ENCODE measurements at places on chromosomes 12 and 14.

DNA sequence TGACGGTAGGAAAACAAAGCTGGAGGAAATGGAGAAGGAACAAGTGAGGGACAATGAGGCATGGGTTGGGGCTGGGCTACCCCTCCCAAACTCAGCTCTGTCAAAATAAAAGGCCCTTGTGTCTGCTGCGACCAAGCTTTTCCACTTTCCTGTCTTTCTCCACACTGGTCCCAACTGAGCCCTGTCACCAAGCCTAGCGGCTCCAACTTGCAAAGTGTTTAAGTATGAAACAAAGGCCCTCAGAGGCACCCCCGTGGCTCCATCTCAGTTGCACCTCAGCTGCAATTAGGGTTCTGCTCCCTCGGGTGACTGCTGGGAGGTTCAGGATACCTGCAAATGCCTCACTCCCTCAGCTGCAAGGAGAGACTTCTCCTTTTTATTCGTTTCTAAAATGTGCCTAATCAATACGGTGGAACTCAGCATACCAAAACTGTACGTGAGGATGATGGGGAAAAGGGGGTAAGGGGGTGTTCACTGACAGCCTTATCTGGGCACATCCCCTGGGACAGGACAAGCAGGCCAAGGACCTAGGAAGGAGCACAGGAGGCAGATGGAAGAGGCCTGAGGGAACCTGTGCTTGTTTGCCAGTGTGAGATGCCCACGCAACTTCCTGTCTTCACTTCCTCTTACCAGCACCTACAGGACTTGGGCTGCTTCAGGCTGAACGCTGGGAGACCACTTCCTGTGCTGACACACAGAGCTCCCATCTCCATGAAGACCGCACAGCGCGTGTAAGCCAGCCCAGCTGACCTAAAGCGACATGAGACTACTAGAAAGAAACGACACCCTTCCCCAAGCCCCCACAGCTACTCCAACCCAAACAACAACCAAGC is 8.9 kb downstream of the VAMP1 start:
- no peak for DNase-seq

DNA sequence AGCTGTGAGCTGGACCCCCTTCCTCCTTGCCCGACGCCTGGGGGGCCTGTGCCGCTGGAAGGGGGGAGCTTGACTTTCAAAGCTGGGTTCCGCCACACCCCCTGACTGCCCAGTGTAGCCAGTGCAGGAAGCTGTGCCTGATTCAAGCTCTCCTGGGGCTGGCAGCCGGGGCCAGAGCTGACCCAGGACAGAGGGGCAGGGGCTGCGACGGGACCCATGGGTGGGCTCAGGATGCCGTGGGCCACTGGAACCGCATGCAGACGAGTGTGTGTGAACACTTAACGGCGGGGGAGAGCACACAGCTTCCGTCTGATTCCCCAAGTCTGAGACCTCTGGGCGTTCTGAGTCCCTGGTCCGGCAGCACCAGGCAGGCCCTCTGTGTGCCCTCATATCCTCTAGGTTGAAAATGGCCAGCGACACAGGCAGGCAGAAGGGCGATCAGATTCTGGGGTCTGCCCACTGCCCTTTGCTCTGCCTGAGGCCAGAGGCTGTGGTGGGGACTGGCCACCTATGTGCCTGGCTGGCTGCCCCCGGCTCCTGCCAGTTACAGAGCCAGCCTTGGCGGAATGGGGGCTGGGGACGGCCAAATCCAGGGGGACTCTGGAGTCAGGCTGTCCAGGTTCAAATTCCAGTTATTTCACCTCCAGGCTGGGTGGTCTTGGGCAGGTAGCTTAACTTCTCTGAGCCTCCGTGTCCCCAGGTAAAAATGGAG is 54.0 kb downstream of the CYP46A1 start:
- no peak for DNase-seq

DNA sequence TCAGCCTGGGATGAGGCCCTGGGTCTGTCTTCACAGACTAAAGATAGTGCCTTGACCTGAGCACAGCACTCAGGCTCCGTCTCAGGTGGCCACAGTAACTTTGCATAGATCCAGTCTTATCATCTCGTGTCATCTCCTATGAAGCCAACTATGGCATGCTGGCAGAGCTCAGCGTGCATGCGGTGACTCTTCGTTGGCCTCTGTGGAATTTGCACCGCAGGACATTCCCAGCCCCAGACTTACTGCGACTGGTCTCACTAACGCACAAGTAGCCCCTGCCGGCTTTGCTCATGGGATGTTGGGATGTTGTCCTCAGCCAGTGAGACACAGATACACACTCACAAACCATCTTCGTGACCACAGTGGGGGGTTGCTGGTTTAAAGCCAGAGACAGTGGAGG is 199.6 kb downstream of the CHST11 start:
- DNase-seq, result no peak

- DNase-seq, result no peak
Observed at GRCh38 chr12:19130224-19131024, 891 bp downstream of the PLEKHA5 start.

DNA sequence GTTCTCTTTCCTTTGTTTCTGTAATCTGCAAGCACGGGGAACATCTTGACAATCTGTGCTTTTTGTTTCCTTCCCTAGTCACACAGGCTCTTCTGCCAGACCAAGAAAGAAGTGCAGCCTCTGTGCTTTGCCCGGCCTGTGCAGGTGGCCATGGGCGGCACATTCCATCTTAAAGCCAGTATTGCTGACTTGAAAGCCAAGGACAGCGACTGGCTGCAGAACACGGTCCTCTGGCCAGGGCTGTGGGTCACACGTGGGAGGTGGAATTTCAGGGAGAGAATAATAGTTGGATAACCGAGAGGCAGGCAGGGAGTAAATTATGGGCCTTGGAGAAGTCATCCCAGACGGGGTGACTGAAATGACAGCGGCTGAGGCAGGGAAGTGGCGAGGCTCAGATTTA is 24.8 kb downstream of the FNTB start:
- no peak for DNase-seq

DNA sequence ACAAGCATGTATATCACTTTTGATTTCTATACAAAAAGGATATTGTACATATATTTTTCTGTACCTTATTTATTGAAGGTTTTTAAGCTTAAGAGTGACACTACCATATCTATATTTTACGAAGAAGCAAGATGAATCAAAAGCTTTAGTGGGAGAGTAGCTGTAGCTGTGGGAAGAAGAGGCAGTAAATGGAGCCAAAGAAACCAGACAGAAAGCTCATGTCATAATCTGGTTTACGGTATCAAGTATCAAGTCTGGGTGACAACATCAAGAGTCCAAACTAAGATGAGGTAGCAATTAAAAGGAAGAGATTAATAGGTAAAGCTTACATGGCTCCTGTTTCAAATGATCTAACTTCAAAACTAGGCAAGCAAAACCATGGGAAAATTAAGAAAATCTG is 54.8 kb downstream of the CEP83 start:
- DNase-seq, result no peak

DNA sequence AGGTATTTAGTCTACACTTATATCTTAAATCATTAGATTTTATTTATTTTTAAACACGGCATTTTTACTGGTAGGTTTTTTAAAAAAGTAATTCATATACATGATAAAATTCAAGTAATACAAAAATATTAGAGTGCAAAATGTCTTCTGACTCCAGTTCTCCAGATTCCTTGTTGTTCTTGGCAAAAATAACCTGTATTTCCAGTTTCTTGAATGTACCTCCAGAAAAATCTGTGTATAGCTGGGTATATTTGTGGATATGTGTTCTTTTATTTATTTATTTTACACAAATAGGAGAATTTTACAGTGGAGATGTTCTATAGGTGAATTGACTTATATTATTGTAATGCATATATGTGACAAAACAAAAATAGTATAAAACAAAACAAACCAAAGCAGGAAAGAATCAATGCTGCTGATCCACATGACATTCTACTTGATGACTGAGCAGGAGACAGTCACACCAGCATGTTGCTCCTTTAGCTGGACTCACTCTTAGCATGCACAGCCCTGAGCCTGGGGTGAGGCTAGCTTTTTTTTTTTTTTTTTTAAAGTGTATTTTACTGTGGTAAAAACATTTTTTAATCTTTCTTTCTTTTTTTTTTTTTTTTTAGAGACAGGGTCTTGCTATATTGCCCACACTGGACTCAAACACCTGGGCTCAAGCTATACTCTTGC is 42.2 kb upstream of the SLC38A2 start:
- DNase-seq, result no peak

GRCh38 chr12:87756721-87757120 is 272.5 kb downstream of the C12orf50 start:
- no peak for DNase-seq

DNA sequence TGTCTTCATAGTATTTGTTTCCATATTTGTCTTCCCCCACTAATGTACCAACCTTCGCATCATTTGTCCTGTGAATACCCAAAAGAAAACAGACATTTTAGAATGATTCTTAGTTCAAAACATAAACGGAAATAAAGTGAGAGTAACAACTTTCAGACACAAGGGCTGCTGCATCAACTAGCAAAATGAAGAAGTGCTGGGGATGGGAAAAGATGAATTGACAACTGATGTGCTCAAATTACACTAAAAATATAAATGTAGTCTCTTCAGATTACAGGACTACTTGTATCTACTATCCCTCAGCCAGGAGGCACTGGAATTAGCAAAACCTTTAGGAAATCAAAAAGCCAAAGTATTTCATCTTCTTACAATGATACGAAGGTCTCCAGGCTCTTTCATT is 743 bp downstream of the NDUFA12 start:
- DNase-seq, result no peak

DNA sequence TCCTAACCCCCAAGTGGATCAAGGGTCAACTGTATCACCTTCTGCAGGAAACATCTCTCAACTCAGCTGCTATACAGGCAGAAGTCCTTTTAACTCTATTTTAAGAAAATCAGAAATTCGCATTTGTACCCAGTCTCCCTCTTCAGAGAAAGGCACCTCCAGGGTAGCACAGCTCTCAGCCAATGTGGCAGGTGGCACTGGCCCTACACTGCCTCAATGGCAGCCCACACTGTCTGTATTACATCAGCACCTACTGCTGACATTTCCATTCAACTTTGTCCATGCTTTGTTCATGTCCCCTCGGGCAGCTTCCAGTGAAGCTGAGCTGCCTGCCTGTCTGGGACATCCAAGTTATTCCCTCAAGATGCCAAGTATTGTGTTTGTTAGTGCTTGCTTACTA is 8.8 kb downstream of the SPTSSA start:
- no peak for DNase-seq

- no peak for DNase-seq
Observed at GRCh38 chr12:96513681-96514080, 24.3 kb downstream of the CFAP54 start.

DNA sequence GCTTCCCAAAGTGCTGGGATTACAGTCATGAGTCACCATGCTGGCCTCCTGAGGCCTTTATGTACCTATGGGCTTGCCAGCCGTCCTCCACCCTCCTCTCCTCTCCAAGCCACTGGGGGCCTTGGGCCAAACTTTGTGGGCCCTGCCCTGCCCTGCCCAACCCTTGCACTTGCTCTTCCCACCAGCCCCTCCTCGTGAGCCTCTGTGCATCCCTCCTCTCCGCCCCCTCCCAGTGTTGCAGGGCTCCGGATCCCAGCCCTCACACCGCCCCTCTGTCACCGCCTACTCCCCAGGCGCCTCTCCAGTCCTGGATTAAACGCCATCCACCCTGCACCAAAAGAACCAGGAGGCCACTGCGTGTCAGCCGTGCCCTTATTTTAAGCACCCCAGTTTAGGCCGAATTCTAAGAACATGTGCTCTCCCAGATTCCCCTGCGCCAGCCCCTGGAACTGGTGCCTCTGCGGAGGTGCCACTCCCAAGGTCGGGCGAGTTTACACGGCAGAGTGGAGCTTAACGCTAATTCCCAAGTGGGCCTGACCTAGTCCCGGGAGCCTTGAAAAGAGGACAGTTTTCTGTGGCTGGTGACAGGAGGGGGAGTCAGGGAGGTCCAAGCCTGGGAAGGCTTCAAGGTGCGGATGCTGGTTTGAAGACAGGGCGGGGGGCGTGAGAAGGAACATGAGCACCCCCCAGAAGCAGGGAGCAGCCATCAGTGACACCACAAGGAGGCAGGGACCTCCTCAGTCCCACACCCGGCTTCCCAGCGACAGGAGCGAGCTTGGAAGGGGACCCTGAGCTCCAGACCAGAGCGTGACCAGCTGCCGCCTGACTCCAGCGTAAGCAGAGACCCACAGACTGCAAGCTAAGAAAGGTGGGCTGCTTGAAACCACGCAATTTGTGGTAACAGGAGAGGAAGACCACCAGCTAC is 21.2 kb upstream of the CDCA4 start:
- no peak for DNase-seq

GRCh38 chr14:42719391-42719790 is 1112.7 kb downstream of the LRFN5 start:
- no peak for DNase-seq

DNA sequence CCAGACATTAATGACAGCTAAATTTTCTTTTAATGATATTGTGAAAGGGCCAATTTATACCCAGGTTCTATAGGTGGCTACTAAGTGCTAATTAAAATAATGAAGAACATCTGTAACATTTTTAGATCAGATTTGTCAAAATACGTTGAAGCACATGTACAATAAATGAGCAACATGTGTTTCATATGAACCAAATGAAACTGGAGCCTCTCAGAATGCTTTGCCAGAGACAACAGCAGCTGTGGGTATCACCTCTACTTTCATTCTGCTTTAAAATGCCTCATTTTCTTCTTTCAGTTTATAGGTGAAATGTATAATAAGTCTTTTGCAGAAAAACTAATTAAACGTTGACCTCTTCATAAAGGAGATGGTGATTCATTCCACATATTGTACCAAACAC is 26.1 kb upstream of the MYF6 start:
- DNase-seq, result no peak

Data from D721Med (cell line).